ENCODE measurements at places on chromosomes 3 and 15.

GRCh38 chr3:184284696-184285095, 8.9 kb downstream of the ECE2 start:
- DNase-seq = no peak

- no peak for DNase-seq
Measured at GRCh38 chr3:48651771-48652170, 10.9 kb downstream of the CELSR3 start.

DNA sequence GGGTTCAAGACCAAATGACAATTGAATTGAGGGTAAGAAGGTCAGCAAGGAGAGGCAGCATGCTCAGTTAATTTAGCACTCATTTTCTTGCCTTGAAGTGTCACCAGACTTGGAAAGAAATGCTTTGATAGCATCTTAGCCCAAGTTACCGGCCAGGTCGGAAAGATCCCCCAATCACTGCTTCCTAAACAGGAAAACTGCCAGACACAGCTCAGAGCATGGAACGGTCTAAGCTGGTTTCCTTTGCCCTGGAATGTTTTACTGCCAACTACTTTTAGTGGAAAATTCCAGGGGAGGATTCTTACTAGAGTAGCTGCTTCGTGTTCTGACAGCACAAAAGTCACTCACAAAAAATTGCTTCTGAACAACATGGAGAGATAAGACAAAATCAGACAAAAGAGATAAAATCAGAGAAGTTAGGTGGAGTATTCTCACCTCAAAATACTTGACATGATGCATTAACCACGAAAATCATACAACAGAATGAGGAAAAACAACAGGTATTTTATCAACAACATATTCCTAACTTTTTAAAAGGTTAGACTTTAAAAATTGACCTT, 65.5 kb downstream of the CCR4 start:
- DNase-seq = no peak

DNA sequence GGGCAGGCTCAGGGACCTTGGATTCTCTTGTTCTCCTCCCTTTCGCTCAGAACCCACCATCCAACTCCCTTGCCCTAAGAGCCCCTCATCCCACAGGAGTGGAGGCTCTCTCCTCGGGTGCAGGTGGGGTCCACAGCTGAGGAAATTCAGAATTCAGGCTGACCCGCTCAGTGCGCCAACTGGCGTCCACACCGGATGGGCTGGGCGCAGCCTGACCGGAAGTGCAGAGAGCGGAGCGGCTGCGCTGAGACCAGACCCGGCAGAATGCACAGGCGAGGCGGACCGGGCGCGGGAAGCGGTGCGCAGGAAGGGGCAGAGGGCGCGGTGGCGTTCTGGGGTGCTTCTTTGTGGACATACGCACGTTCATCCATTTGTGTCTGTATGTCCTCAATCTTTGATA, 210.4 kb upstream of the NDN start:
- no peak for DNase-seq

DNA sequence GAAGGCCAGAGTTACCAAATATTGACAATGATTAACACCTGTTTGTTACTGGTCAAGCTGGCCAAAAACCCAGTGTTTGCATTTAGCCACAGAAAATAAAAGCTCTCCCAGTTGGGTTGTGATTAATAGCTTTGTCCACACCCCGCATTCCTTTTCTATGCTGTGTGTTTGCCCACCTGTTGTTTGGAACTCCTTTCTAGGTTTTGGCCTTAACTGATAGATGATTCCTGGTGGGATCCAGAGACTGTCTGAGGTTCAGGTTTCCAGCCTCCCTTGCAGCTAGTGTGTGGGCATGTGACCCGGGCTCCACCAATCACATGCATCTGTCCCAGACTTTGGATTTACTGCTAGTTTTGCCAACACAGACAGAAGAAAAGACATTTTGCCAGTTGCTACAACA, 83.8 kb downstream of the PTPRG start:
- no peak for DNase-seq

- DNase-seq = no peak
Measured at GRCh38 chr3:153250446-153250845, 88.4 kb downstream of the RAP2B start.

- DNase-seq = no peak
Measured at GRCh38 chr3:132180337-132180791, 136.8 kb upstream of the ACP3 start.

GRCh38 chr3:14590569-14590968, 50.4 kb upstream of the GRIP2 start:
- DNase-seq = no peak

- DNase-seq = no peak
Measured at GRCh38 chr3:129943020-129943419, 31.5 kb upstream of the TRH start.

- no peak for DNase-seq
Measured at GRCh38 chr3:186118692-186119091, 9.8 kb upstream of the ETV5 start.

GRCh38 chr3:32176989-32177701, 61.3 kb upstream of the CMTM8 start:
- DNase-seq = no peak

DNA sequence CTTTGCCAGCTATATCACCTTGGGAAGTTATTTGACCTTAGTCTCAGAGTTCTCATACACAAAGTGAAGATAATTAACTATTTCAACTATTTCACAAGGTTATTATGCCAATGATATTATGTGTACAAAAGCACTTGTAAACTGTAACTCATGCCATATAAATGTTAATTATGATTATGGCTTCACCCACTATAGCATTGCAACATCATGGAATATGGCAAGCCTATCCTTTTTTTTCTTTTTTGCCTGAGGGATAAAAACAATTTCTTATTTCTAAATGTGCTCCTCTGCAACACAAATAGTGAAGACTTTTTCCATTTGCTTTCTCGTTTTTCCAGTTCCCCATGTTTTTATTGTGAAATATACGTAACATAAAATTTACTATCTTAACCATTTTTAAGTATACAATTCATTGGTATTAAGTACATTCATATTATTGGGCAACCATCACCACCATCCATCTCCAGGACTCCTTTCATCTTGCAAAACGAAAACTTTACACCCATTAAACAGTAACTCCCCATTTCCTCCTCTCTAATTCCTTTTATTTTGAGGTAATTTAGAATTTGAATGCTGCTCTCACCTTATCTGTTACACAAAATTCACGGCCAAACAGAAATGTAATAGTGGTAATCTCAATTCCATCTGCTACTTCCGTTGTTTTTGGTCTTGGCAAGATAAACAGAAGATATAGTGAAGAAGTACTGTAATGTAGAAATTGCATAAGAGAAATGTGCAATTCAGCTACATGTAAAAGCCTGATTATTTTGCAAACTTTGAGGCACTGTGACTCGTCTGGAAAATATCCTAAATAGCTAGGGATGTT, 46.3 kb downstream of the NANOGP8 start:
- DNase-seq = no peak

GRCh38 chr3:62110443-62111225, 262.7 kb downstream of the FEZF2 start:
- DNase-seq = no peak

GRCh38 chr3:139835830-139836683, 98.9 kb upstream of the CLSTN2 start:
- DNase-seq = no peak

Data from anterior cingulate cortex (tissue), 58 donors.